CD4-positive, alpha-beta T cell (primary cell): ENCODE measurements at places on chromosomes 1 and 21. TPM values are rescaled to one million over a fixed set of nuclear protein-coding genes. Genes with fewer than 3 reads are reported as not detected.

DNA sequence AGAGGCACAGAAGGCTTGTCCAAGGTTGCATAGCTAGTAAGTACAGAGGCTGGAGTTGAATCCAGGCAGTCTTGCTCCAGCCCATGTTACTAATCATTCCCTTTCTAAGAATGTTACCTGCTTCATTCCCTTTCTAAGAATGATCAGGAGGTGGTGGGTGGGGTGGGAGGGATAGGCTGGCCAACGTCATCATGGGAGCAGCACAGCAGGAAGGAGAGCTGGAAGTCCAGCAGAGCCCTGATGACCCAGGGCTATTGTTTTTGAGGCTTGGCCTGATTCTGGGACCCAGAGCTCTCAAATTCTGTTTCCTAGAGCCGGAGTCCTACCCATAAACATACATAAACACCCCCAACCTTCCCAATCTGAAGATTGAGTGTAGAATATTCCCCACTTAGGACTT lies 11.8 kb upstream of the CSF1 start:
- H3K27me3 ChIP-seq = no peaks in the 10 kb centered on the region
- H3K36me3 ChIP-seq = no peaks in the 10 kb centered on the region

DNA sequence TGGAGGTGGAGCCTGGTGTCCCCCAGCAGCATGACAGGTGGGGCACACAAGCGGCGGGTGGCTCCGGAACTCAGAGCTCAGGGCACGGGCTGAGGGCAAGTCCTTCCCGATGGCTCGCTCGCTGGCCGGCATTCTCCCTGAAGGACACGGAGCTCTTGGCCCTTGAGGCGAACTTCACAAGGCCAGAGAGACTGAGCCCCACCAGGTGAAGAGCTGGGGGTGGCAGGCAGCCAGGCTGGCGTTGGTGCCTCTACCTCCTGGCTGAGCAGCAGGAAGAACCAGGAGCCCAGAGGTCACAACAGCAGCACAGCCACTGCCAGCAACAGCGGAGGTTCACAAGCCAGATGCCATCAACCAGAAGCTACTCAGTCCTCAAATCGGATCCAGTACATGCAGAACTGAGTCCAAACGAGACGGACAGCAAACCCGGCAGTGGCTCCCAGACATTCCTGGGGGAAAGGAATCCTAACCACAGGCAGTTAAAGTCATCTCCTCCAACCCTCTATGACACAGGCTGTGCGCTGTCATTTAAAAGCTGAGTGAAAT lies 54.1 kb downstream of the NPHP4 start:
- no peak for DNase-seq
- no peak overlapping the region for H3K4me3 ChIP-seq
- H3K27me3 ChIP-seq = no peaks in the 10 kb centered on the region
- no peak overlapping the region for H3K27ac ChIP-seq
- H3K36me3 ChIP-seq = peaks cover under 1% of the 10 kb centered on the region

GRCh38 chr1:35112668-35113067 lies 33.5 kb downstream of the ZMYM1 start:
- DNase-seq = no peak
- peaks cover 23% of the 10 kb centered on the region for H3K36me3 ChIP-seq
- H3K4me3 ChIP-seq = no peak overlapping the region
- H3K4me1 ChIP-seq = peaks cover 4% of the 10 kb centered on the region

DNA sequence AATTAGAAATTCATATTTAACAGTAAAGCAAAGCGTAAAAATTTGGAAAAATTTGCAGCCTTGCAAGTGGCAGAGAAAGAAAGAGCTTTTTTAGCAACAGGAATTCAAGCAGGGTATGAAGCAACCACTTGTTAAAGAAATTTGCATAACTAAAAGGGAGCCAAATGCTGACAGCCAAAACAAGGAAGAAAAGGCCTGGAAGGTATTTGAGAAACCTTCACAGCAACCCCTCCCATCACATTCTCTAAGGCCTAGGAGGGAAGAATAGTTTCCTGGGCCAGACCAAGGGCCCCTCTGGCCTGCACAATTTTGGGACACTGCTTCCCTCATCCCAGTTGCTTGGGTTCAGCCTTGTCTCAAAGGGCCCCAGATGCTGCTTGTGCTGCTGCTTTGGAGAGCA lies 672.4 kb upstream of the TMPRSS15 start:
- no peak overlapping the region for H3K4me3 ChIP-seq
- H3K4me1 ChIP-seq = no peaks in the 10 kb centered on the region
- no peak for DNase-seq
- H3K27ac ChIP-seq = no peak overlapping the region
- H3K36me3 ChIP-seq = no peaks in the 10 kb centered on the region

GRCh38 chr1:157542676-157543075 lies 9.6 kb downstream of the FCRL5 start:
- H3K27me3 ChIP-seq = no peaks in the 10 kb centered on the region
- H3K4me1 ChIP-seq = no peaks in the 10 kb centered on the region
- H3K27ac ChIP-seq = no peak overlapping the region
- DNase-seq = no peak
- H3K4me3 ChIP-seq = no peak overlapping the region

GRCh38 chr1:202205523-202206190 lies 12.1 kb downstream of the LGR6 start:
- no peak for DNase-seq
- H3K4me3 ChIP-seq = no peak overlapping the region
- H3K27me3 ChIP-seq = peaks cover 14% of the 10 kb centered on the region

CYP4B1 gene
- not detected for total RNA-seq

- DNase-seq = no peak
- H3K4me3 ChIP-seq = no peak overlapping the region
- H3K27me3 ChIP-seq = no peaks in the 10 kb centered on the region
Observed at GRCh38 chr1:59669752-59670312, 144.9 kb upstream of the HOOK1 start.

KIF2C gene
- total RNA-seq = 0.64 TPM

TATDN3 gene
- 12.2 TPM for total RNA-seq

DNA sequence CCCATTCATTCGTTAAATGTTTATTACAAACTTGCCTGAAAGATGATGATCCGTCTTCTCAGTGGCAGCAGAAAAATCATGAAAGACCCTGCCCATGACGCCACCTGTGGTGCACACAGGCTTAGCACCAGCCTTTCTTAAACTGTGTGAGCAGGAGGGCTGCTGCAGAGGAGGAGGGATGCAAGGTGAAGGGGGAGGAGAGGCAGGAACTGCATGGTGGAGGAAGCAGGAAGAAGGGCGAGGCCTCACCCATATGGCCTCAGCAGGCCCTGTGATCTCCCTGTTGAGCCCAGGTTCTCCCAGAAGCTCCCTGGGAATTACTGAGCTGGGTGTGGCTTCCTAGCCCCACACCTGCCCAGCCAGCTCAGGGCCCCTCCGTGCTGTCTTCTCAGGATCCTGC lies 25.0 kb upstream of the RD3 start:
- no peak overlapping the region for H3K27ac ChIP-seq
- H3K4me1 ChIP-seq = peaks cover 20% of the 10 kb centered on the region
- DNase-seq = no peak
- H3K36me3 ChIP-seq = no peaks in the 10 kb centered on the region

DNA sequence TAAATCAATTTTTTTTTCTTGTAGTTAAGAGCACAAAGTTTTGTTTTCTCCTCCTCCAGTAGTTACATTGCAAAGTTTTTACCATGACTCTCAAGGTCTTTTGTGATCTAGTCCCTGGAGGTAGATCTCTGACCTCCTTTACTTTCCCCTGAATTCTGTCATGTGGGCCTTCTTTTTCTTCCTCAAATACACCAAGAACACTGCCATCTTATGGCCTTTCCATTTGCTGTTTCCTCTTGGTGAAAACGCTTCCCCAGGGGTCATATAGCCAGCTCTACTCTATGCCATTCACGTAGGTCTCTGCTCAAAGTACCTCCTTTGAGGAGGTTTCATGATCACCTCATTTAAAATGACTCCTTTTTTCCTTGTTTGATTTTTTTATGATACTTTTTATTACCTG lies 2.7 kb downstream of the DDX20 start:
- no peak overlapping the region for H3K27ac ChIP-seq
- DNase-seq = no peak
- peaks cover 50% of the 10 kb centered on the region for H3K36me3 ChIP-seq
- H3K4me3 ChIP-seq = no peak overlapping the region
- H3K4me1 ChIP-seq = peaks cover 24% of the 10 kb centered on the region
- H3K27me3 ChIP-seq = no peaks in the 10 kb centered on the region

DNA sequence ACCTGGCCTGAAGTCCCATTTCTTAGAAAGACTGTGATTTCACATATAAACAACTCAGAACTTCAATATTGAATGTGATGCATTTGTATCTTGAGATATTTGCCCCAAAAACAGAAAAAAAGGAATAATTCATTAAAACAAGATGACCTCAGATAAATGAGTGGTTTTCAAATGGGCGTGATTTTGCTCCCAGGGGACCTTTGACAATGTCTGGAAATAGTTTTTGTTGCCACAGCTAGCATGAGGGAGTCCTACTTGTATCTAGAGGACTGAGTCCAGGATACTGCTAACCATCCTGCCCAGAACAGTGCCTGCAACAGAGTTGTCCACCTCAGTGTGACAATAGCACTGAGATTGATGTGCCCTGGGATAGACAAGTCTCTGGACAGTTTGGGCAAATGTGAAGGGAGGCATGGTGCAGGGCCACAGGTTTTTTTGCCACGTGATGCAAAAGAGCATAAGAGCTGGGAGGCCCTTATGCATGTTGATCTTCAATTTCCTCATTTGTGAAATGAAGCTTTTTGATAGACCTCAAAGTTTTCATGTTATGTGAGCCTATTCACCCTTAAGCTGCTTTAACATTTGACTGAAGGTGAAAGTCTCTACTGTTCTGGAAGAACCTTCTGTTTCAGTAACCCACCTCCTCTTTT lies 46.2 kb downstream of the MAP3K7CL start:
- no peak overlapping the region for H3K27ac ChIP-seq
- DNase-seq = no peak
- H3K4me3 ChIP-seq = no peak overlapping the region
- no peaks in the 10 kb centered on the region for H3K27me3 ChIP-seq
- no peaks in the 10 kb centered on the region for H3K36me3 ChIP-seq

DNA sequence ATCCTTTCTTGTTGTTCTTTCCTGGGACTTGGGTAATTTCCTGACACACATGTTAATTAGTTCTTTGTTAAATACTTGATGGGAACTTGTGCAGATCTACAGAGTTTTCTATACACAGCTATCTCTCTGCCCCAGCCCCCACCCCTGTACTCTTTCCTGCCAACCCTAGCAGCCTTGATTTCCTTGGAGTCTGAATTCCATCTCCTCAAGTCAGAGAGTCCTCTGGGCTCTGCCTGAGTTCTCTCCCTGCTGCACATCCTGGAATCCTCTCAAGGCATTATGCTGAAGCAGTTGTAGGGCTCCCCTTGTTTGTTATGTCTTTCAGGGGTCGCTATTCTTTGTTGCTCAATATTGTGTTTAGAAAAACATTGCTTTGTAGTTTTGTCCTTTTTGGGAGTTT lies 384.7 kb downstream of the RPS6KC1 start:
- no peaks in the 10 kb centered on the region for H3K27me3 ChIP-seq
- H3K36me3 ChIP-seq = no peaks in the 10 kb centered on the region
- no peak overlapping the region for H3K27ac ChIP-seq
- no peak for DNase-seq

GRCh38 chr1:75539230-75540116 lies 71.4 kb downstream of the SLC44A5 start:
- no peak overlapping the region for H3K27ac ChIP-seq
- H3K36me3 ChIP-seq = no peaks in the 10 kb centered on the region
- H3K4me1 ChIP-seq = no peaks in the 10 kb centered on the region
- no peaks in the 10 kb centered on the region for H3K27me3 ChIP-seq
- no peak overlapping the region for H3K4me3 ChIP-seq

DNA sequence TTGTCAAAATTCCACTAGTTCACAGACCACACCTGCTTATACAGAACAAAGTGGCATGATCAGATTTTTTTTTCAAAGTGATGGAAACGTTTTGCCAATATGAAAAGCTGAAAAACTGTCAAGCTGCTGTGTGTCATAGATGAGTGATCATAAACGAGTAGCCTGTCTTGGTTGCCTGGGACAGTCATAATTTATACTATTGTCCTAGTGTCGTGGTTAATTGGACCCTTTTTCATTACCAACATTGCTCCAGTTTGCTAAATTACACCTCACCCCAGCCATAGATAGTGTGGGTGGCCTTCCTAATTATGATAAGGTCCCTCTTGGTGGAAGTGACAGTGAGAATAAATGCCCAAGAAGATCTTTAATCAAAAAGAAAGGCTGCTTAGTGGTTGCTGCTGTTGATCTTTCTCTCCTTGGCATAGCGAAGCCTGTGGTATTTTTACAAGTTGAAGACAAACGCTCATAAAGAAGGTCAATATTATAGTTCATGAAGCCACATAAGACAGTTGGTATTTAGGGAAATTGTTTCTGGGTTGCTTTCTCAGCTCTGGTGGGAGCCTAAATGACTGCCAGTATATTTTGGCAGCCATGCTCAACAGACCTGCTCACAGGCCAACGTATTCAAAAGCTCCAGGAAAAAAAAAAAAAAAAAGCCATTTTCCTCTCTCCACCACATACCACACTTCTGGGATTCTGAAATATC lies 478.1 kb downstream of the PLA2G4A start:
- H3K4me3 ChIP-seq = no peak overlapping the region
- H3K27ac ChIP-seq = no peak overlapping the region
- no peak for DNase-seq
- no peaks in the 10 kb centered on the region for H3K36me3 ChIP-seq
- no peaks in the 10 kb centered on the region for H3K27me3 ChIP-seq

CR1 gene
- total RNA-seq = 2.8 TPM

KIAA1614 gene
- total RNA-seq = 0.14 TPM
